ENCODE measurements at places on chromosomes 3 and 15.

- no peak for DNase-seq
Observed at GRCh38 chr3:100402256-100402655, 917 bp downstream of the LNP1 start.

GRCh38 chr3:172150913-172151650 lies 111.7 kb downstream of the FNDC3B start:
- DNase-seq = no peak

DNA sequence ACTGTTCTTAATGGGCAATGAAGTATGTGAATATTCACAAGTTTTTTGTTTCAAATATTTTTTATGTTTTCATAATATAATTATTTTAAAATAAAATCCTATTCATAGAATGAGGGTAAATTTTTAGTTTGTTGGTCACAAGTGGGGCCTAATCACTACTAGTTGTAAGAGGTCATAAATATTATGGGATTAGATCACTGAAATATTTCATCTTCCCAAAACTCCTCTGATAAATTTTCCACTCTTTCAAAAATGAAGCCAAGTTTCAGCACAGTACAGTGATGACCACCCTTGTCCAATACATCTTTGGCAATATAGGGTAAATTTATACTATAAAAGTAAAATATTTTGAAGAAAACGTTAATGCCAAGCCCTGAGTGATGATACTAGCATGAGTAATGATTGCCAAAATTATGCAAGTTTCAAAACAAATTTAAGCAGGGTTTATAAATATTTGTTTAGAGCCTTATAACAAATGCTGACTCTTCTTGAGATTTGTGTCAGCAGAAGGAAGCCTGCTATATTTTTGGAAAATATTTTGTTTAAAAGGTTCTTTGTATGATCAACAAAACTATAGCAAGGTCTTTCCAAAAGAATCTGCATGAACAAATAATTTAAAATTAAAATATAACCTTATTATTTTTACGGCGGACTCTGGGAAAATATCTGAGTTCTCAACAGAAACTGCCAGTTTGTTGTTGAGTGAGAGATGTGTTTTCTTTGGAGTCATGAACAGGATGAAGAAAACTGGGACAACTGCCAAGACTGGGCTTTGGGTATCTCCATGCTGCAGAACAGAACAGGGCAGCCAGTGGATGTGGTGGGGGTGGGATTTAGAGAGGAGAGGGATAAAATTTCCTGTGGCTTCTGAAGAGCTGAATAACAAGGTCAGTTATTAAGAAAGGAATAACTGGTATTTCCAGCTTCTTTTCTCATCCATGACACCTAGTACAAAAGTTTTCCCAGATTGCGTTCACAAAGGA lies 17.9 kb upstream of the TM4SF1 start:
- no peak for DNase-seq

DNA sequence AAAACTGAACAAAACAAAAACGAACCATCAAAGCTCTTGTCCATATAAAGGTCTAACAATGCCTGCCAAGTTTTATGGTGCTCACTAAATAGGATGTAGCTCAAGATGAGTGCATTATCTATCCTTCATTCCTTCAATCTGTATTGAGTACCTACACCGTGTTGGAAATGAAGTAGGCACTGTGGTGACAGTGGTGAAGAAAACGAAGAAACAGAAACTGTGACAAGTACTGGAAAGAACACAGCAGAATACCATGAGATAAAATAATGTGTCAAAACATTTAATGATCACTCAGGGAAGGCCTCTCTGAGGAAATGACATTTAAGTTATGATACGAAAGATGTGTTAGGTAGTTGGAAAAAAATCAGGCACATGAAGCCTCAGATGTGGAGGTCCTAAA lies 36.2 kb downstream of the CBLB start:
- DNase-seq = no peak

DNA sequence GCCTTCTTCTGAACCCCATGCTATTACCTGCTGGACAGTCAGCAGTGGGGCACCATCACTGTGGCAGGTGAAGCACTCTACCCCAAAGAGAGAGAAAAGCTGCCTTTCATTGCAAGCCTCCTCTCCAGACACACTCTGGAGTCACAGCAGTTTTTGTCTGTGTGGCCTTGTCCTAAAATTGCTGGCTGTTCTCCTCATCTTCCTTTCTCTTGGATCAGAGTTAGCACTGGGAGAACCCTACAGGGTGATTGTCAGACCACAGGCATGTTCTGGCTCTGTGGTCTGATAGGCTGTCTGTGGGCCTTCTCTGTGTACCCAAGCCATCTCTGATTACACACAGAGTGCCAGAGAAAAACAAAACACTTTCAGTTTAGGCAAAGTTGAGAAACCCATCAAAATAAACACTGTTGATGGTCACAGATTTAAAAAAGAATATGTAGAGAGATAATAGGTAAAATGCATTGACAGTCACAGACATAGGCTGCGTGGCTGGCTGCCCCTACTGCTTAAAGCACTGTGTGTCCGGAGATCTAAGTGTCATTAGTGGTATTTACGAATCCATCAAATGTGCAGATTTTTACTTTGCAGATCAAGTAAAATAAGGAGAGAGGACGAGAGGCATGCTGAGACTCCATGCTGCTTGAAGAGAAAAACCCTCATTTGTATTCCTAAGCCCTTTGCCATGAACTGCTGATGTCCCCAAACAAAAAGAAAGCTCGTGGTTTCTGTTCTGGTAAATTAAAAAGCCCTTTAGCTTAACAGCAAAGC lies 689.9 kb downstream of the TUSC7 start:
- no peak for DNase-seq

DNA sequence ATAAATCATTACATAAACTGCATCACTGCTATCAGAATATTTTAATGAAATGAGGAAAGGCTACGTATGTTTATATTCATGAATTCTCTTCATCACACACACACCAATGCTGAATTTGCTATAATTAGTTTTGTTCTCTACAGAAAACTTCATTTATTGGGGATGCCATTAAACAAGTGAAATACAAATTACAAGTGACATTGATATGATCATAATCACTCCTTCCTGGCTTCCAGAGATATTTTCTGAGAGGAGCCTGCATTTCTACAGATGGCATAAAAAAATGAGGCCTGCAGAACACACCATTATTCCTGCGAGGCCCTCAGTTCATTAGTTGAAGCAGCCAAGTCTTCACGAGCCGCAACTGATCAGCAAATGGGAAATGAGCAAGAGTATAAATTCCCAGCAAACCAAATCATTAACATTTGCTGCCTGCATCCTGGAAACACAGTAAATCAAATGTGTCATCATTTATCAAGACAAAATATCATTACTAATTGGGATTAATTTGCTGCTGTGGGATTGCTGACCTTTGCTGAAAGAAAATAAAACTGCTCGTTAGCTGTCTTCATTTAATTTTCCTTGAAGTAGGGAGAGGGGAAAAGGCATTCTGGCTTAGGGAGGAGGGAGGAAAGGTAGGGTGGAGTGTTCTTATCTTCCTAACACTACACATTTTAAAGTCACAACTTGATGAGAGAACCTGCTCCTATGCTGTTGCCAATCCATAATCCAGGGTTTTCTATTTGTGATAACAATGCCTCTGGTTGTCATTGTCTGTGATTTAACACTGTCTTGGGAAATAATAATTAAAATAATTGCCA lies 921.9 kb downstream of the SQOR start:
- no peak for DNase-seq

DNA sequence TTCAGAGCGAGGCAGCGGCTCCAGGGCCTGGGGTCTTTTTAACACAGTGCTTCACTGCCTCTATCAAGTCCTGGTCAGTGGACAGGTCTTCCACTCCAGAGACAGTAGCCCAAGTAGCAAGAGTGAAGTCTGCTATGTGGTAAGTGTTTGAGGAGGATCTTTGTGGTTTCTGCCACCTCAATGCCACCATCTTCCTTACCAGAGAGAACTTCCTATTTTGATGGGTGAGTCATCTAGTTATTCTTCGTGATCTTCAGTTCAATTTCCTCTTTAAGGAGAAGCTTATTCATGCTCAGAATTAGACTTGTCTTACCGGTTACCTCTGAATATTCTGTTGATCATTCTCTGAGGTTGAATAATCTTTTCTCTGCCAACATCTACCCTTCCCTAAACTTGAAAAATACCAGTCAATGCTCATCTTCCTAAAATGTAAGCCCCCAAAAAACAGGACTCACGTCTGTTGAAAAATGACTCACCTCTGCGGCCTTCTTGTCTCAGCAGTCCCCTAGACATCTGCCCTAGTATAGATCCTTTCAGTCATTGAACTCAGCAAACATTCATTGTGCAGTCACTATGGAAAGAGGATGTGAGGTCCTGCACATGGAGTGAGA lies 32.2 kb upstream of the BCL6 start:
- no peak for DNase-seq

GRCh38 chr15:40875991-40876730 lies 2.1 kb upstream of the RHOV start:
- DNase-seq = no peak

DNA sequence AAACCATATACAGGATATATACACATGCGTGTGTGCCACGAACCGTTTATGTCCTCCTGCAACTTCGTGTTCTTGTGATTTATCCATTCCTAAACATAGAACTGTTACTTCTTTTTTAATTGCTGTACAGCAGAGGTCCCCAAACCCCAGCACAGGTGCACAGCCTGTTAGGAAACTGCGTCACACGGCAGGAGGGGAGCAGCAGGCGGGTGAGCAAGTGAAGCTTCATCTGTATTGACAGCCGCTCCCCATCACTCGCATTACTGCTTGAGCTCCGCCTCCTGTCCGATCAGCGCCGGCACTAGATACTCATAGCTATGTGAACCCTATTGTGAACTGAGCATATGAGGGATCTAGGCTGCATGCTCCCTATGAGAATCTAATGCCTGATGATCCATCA lies 34.9 kb upstream of the NRROS start:
- no peak for DNase-seq
